ENCODE measurements at places on chromosomes 1 and 21.

DNA sequence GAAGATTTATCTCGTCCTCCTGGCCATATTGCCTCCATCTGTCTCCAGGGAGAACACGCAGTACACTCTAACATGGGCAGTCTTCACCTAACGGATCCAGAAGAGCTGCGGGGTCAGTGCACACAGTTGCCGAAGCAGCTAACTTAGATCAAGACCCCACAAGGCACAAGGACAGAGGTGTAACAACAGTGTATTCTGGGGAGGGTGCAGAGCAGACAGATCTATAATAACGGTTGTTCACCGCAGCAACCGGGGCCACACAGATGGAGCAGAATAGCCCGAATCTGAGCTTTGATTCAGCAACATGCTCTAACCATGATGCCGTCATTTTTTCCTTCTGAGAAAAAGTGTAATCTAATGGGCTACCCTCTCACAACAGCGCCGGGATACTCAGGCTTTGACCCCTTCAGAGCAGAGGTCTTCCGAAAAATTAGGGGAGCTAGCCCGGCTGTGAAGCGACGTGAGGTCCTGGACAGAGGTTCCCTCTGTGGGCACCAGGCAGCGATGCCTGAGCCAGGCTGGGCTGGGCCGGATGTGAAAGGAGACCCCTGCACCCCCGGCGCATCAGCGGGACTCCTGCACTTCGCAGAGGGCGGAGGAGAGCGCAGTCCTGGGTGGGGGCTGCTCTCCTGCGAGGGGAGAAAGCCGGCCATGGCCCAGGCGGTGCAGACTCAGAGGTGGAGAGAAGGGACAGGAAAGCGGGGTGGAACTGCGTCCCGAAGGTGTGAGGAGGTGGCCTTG, 57.5 kb downstream of the BCL9 start:
- DNase-seq, result peak; percentile 17

- no peak for DNase-seq
Observed at GRCh38 chr21:17903029-17903806, 84.1 kb upstream of the C21orf91 start.

DNA sequence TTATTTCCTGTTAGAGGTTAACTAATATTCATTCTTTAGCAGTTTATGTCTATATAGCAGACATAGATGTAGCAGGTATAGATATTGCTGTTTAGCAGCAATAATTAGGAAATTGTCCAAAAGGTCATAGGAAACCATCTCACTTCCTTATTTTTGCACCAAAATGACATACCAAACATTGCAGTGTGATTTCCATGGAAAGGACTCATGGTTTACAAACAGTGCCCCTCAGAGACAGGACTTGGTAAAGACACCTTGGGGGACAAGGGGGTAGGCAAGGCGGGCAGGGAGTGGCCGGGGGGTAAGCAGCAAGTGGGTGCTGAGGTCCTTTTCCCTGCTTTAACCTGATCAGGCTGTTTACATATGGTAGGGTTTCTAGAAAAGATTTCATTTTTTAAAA, 30.5 kb downstream of the BATF3 start:
- no peak for DNase-seq

DNA sequence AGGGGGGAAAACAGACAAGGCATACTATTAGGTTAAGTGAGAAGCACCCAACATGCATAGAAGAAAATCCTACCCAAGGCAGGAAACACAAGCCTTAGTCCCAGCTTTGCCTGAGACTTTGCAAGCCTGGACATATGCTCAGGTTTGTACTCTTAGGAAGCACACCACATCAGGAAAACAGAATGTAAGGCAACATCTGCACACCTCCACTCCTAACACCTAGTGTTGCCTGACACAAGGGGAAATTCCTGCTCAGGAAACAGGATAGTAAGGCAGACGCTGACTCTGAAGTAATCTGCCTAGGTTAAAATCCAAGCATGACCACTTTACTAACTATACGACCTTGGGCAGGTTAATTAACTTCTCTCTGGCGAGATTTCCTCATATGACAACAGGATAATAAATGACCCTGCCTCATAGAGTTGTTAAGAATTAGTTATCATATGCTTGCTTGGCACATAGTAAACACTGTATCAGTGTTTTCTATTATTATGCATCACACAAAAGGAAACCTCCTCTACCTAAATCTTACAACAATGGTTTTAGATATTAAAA, 119.8 kb downstream of the ZZZ3 start:
- no peak for DNase-seq

- DNase-seq, result no peak
Observed at GRCh38 chr1:183021405-183022201, 1.6 kb upstream of the LAMC1 start.

GRCh38 chr1:43636006-43636641, 13.8 kb upstream of the KDM4A start:
- DNase-seq, result no peak

DNA sequence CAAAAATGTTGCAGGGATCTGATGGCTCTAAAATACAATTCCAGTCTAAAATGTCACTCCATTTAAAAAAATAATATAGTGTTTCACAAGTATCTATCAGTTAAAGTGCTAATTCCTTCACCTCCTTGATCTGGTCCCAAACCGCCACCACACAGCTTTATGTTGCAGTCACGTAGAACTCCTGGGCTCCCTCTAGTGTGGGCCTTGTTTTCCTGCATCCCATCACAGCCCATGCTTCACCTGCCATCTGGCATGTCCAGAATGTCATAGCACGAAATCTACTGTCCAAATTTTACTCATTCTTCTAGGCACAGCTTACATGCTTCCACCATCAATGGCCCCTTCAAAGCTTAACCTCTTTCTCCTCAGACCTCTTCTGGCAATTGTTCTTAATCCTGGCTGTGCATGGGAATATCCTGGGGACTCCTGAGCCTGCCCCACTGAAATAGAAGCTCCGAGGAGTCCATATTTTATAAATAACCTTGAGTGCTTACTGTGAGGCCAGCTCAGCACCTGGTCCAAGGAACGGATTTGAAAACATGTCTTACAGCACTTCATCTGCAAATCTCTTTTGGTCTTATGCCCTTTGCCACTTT, 15.5 kb downstream of the FYB2 start:
- DNase-seq, result no peak

GRCh38 chr1:63799307-63799706, 25.5 kb downstream of the ROR1 start:
- no peak for DNase-seq

Data from stimulated activated CD8-positive, alpha-beta memory T cell treated with anti-CD3 and anti-CD28 coated beads, Interleukin-15, amount 100 ng/mL, for 4 hours (primary cell).